ENCODE measurements at places on chromosomes 16 and 17. TPM values are rescaled to one million over a fixed set of nuclear protein-coding genes. Genes with fewer than 3 reads are reported as not detected.
A peak's percentile ranks its signal among the peaks of the same experiment; 100 is the strongest.

- DNase-seq = no peak
Measured at GRCh38 chr17:5667871-5668270, 83.6 kb upstream of the NLRP1 start.

GRCh38 chr16:79104567-79104966 is 496.0 kb downstream of the MAF start:
- DNase-seq = no peak

The GLYR1 gene
- polyA plus RNA-seq = 56.1 TPM

DNA sequence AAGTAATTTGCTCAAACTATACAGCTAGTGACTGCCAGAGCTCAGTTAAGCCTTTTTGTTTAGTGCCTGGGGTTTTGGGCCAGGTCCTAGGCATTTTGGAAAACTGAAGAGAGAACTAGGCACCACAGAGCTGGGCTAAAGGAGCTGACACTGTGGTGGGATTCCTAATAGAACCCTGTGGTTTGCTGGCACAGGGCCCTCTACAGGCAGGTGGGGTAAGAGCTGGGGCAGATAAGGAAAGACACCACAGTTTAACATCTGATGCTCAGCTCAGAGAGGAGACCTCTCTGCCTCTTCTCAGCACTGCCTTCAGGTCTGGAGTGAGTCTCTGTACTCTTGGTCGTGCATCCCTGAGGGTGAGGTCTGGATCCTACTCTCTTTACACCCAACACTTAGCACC is 121.2 kb downstream of the SNX11 start:
- no peak for DNase-seq

The GLIS2 gene
- 15.2 TPM for polyA plus RNA-seq

The NKD1 gene
- polyA plus RNA-seq = 0.68 TPM

The CMTM2 gene
- not detected for polyA plus RNA-seq

DNA sequence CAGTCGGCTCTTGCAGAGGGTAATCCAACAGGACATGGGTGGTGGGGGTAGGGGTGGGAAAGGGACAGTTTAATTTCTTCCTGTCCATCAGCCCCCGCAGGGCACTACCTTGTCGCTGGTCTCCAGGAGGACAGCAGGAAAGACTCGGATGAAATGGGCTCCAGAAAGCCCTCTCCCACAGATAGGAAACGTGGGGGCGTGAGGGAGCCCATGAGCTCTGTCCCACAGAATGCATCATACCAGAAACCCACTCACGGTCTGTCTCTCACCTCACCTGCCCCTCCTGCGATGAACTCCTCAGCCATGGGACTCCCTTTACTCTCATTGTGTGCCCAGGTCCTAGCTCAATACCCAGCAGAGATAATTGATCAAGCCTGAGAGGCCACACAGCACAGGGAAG is 240.1 kb downstream of the GSG1L start:
- DNase-seq = no peak

- DNase-seq = no peak
Measured at GRCh38 chr16:80656161-80656560, 115.4 kb downstream of the DYNLRB2 start.

The ESRP2 gene
- polyA plus RNA-seq = 0.16 TPM

The SHCBP1 gene
- 0.27 TPM for polyA plus RNA-seq

GRCh38 chr17:39483506-39483905 is 22.2 kb downstream of the CDK12 start:
- no peak for DNase-seq

DNA sequence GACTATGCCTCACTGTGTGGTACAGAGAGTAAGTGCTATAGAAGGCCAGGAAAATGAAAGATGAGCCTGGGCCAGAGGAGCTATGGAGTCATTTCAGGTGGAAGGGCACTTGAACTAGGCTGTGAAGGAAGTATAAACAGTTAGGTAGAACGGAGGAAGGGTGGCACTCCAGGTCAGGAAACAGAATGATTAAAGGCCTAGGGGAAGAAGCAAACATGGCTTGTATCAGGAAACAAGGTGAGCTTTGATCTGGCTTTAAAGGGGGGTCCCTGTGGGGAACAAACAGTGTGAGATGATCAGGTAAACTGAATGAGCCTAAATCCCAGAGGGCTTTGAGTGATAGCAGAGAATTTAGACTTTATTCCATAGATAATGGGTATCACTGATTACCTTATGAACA is 16.9 kb downstream of the MAP3K3 start:
- no peak for DNase-seq

GRCh38 chr16:14132696-14133048 is 61.6 kb downstream of the MRTFB start:
- DNase-seq = no peak

DNA sequence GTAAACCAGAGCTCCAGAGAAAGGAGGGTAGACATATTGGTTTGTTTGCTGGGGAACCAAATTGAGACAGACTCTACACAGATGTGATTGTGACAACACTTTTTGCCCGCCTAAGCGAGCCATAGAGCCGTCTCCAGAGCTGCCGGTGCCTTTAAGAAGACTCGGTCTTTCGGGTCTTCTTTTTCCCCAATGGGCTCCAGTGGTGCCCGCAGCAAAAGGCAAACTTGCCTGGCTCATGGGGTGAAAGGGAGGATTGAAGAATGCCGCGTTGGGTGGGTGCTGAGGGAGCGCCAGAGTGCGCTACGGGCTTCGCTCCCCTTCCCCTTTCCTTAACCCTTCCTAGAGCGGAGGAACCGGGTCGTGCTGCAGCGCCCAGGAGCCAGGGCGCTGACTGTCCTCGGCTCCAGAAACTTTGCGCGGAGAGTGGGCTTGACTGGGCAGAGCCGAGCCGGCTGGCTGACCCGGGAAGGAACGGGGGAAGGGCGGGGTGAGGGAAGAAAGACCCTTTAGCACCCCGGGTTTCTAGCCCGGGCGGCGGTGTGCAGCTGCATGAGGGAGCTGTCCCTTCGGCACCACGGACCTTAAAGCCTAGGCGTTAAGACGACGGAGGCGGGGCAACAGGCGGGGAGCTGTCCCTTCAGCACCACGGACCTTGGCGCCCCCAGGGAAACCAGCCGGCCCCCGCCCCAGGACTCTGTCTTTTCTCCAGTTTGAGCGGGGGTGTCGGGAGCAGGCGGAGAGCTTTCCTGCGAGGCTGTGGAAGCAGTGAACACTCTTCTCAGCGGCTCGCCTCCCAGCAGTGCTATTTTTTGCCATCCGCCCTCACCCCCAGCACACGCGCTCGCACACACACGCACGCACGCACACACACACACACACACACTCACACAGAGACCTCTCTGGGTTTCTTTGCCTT is at the start of gene CACNG3:
TSS of gene CACNG3 (plus strand) at position 880 of the 916 bp plus-strand sequence. CDS start 420 bp downstream, outside the sequence.
- DNase-seq = peak; percentile 45

The CENPX gene
- polyA plus RNA-seq = 31.2 TPM

DNA sequence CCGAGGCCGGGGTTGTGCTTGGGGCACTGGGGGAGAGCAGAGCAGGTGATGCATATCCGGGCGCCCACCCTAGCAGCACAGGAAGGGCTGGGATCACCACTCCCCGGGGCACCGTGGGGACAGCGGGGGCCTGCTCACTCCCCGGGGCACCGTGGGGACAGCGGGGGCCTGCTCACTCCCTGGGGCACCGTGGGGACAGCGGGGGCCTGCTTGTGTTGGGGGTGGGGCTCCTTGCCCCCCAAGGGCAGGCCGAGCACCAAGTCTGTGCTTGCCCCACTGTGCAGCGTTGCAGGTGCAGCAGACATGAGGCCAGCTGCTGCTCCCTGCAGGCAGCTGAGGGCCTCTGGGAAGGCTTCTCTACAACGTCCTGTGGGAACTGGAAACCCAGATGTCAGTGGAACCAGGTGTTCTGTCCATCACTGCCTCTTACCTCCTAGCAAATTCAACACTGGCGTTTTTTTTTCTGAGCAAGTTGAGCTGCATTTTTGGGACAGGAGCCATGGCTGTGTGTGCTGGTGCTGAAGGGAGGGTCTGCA is 25.0 kb upstream of the ZNF750 start:
- no peak for DNase-seq

The MYH3 gene
- polyA plus RNA-seq = 0.45 TPM

DNA sequence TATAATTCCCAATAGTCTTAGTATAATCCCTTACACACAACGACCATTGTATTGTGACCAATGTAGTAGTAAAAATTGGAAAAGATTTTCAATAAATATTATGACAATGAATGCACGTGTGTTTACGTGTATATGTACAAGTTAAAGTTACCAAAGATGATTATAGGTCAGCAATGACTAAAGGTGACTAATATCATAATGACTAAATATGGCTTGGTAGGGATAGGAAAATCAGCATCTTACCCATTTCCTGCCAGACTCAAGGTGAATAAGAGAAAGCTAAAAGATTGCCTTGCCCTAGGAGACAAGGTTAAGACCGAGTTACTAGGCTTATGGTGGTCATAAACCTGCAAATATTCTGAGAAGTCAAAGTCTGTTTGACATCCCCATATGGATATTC is 34.4 kb downstream of the CPD start:
- DNase-seq = no peak

DNA sequence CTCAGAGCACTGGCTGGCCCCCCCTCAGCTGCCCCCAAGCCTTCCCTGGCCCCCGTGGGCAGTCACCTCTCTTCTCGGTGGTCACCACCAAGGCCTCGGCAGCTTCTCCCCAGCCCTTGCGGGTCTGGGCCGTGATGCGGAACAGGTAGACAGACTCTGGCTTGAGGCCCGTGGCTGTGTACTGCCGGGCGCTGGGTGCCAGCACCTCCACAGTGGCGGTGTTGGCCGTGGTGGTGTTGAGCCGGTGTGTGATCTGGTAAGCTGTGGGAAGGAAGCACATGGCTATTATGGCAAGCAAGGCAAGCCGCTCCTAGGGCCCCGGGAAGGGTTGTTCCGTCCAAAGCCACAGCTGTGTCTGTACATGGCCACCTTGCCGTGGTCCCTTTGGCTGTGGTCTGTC is 78.4 kb upstream of the CDC42EP4 start:
- DNase-seq = peak; percentile 25

Data from right cardiac atrium (tissue), 5 donors.